ENCODE measurements at places on chromosomes 13 and 19.

DNA sequence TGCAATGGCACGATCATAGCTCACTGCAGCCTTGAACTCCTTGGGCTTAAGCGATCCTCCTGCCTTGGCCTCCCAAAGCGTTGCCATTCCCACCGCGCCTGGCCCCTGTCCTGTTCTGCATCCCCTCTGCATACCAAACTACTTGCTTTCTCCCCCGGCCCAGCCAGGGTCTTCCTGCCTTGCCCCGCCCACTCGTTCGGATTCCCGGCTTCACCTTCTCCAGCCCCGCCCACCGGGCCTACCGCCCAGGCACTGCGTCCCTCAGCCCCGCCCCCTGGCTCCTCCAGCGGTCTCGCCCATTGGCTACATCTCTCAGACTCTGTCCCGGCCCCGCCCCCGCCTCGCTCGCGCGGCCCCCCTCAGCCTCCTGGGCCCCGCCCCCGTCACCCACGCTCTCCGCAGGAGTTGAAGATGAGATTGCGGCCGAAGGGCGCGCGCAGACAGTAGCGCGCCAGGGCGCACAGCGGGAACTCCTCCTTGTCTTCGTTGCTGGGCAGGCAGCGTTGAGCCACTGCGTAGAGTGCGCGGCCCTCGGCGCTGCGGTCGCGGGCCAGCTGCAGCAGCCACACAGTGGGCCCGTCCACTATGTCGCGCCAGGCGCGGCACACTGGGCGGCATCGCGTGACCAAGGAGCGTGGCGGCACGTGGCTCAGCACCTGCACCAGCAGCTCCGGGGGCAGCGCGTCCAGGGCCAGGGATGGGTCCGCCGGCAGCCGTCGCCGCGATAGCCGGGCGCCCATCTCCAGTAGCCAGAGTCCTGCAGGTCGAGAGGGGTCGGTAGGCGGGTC is 19.0 kb downstream of the MRPS12 start:
- no peak for DNase-seq

- no peak for DNase-seq
These were observed 1.4 kb downstream of the NWD1 start for GRCh38 chr19:16721051-16721450.

- DNase-seq = no peak
These were observed 17.3 kb downstream of the ZBTB7A start for GRCh38 chr19:4049432-4049831.

DNA sequence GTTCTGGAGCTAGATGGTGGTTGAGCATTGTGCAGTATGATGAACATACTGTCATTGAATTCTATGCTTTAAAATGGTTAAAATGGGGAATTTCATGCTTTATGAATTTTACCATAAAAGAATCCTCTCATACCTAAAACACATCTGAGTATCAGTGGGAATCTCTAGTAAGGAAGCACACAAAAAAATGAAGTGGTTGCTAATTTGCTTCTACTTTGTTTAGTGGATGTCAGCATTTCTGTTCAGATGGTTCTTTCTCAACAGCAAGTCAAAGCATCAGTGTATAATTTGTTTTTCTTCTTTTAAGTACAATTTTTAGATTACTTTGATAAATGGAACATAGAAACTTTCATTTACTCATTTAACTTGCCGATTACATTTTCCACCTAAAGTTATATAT is 52.1 kb upstream of the AKAP11 start:
- DNase-seq = no peak

- DNase-seq = no peak
These were observed 61.8 kb upstream of the KCTD15 start for GRCh38 chr19:33734913-33735312.

DNA sequence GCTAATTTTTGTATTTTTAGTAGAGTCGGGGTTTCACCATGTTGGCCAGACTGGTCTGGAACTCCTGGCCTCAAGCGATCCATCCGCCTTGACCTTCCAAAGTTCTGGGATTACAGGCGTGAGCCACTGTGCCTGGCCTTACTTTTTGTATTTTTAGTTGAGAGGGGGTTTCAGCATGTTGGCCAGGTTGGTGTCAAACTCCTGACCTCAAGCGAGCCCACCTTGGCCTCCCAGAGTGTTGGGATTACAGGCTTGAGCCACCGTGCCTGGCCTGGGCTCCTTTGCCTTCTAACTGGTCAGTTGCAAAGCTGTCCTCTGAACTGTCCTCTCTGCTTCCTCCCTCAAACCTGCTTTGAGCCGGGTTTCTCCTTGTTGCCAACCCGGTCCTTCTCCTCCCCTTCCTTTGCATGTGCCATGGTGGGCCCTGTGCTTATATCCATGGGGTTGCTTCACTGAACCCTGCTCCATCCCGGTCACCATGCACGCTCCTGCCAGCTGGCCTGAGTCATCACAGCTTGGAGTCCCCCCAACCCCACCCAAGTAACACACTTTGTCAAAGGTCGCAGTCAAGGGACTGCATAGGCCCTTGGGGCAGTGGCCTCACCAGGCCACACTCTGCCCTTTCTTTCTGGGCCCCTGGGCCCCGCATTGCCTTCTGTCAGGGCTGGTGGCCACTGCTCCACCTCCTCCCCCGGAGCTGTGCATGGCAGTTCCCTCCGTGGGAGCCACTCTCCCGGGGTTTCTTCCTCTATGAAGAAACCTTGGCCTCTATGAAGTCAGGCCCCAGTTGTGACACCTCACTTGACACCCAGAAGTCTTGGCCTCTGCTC is 21.2 kb downstream of the WTIP start:
- no peak for DNase-seq

GRCh38 chr13:112161521-112162301 is 94.8 kb downstream of the SOX1 start:
- no peak for DNase-seq

DNA sequence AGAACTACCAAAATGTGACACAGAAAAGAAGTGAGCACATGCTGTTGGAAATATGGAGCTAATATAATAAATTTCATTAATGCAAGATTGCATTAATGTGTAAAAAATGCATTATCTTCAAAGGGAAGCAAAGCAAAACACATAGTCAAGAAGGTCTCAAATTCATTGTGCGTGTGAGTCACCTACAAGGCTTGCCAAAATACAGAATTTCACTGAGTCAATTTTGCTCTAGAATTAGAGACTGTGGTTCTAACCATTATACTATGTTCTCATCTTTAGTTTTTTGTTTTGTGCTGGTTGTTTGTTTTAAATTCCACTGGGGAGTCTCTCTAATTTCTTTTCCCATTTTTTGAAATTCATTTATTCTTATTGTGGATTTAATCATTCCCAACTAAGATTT is 149.8 kb upstream of the SLITRK1 start:
- no peak for DNase-seq

DNA sequence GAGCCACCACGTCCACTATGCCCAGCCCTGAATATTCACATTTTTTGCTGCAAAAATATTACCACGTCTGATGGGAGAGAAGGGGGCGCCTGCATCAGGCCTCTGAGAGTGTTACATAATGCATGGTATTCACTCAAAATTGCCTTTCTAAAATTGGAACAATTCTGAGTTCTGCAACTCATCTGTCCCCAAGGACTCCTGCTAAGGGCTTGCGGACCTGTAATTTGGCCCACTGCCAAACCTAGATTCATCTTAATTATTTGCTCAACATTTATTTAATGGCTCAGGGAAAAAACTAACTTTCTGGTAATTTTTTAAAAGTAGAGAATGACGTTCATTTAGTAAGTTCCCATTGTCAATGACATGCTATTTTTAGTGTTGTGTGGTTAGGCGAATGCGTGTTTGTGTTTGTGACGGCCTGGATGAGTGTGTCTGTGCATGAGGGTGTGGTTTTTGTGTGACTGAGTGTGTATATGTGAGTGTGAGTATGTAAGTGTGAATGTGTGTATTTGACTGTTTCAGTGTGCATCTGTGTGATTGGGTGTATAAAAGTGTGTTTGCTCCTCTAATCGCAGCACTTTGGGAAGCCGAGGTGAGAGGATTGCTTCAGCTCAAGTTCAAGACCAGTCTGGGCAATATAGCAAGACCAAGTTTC is 8.8 kb downstream of the INAFM1 start:
- no peak for DNase-seq

DNA sequence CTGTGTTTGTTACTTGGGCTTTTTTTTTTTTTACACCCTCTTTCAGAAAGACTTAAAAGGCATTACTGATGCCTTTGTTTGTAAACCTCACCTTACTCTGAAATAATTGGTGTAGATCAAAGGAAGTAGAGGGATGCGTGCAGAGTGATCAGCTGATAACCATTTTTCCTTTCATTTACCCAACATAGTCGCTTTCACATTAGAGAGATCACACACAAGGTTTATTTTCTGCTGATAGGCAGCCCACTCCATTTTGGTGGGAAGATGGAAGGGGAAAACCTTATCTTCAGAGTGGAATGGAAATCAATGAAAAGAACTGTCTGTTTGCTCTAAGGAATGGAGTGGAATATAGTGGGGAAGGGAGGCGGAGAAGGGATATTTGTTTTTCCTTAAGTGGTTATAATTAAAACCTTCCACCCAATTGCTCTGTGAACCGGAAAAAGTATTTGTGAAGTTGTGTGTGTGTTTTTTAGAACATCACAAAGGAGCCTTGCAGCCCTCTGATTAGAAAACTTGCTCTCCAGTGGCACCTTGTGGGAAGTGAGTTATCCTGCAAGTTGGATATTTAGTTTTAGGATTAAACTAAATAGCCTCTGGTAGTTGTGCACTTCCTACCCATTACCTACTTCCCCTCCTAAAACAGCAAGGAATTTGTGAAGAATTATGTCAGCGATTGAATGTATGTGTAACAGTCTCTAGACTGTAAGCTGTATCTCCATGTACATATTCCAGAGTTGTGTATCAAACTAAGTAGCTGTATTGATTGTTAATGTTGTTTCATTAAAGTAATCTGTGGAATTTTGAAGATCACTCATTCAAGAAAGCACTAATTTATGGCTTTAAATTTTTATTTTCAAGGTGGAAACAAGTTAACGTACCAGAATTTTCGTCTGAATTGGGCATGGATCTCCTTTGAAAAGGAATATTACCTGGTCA is 76.8 kb downstream of the FREM2 start:
- no peak for DNase-seq

- DNase-seq = no peak
These were observed 13.0 kb upstream of the CDADC1 start for GRCh38 chr13:49234741-49235140.

- DNase-seq = no peak
These were observed 3.2 kb downstream of the RASL11A start for GRCh38 chr13:27273658-27274425.

GRCh38 chr13:33800646-33801186 is 17.2 kb upstream of the RFC3 start:
- no peak for DNase-seq

GRCh38 chr13:44048326-44048725 is 168.6 kb downstream of the LACC1 start:
- no peak for DNase-seq

GRCh38 chr19:6092329-6093286 is 17.7 kb downstream of the RFX2 start:
- DNase-seq = peak; percentile 63

DNA sequence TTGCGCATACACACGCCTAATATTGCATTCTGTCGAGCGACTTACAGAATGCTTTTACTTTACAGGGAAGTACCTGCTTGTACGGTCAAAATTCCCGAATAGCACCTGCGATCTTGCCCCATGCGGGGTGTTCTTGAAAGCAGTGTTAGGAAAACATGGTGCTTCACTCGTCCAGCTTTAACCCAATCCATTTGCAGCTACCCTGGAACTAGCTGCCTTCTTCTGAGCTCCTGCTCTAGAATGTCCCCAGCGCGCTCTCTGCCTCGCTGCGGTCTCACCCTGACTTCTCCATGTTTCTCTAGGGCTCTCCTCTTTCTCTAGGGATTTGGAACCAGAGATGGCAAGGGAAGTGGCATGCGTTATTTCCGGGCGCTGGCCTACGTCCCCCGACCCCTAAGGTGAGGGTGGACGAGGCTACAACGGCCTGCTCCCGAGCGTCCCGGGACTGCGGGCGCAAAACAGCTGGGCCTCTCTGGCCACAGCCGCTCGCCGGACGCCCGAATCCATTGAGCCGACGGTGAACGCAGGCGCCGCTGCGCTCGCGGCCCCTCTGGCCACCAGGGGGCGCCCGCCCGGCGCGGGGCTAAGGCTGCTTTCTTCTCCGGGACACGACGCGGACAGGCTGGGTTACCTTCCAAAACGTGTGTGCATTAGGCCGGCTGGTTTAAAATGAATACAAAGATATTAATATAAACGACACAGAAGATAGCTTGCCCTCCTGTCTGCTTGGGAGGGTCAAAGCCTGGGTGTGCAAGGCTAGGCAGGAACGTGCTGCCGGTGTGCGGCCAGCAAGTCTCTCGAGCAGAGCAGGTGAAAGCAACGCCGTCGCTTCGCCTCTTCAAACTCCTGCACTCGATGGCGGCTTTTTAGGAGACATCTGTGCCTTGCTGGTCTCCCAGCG is 1.8 kb upstream of the SPRY2 start:
- peak; percentile 10 for DNase-seq

- no peak for DNase-seq
These were observed 70.3 kb downstream of the ALOX5AP start for GRCh38 chr13:30805603-30806011.

GRCh38 chr13:52983836-52984235 is 44.8 kb upstream of the OLFM4 start:
- DNase-seq = no peak

DNA sequence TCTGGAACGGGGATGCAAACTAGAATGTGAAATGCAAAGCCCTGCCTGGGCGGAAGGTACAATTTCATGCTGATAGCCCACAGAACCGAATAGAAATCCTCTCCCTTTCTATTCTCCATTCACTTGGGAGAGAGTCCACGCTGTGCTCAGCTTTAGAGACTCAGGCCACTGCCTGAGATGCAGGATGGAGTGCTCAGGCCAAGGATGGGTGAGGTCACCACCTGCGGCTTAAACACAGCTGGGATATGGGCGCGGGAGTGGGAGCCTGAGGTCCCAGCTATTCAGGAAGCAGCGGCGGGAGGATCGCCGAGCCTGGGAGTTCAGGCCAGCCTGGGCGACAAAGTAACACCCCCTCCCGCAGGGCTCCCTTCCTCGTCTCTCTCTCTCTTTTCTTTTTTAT is 446 bp upstream of the ZNF83 start:
- DNase-seq = no peak

DNA sequence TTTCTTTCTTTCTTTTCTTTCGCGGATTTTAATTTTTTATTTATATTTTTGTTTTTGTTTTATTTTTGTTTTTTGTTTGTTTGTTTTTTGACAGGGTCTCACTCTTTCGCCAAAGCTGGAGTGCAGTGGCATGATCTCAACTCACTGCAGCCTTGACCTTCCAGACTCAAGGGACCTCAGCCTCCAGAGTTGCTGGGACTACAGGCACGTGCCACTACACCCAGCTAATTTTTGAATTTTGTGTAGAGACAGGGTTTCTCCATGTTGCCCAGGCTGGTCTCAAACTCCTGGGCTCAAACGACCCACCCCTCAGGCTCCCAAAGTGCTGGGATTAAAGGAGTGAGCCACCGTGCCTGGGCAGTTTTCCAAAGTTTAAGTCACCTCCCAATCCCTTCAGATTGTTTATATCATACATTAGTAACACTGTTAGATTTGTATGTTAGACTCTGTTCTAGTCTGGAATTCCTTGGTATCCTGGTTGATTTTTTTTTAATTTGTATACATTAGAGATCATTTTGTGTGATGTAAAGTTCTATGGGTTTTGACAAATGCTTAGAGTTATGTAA is 597.3 kb downstream of the DCT start:
- DNase-seq = no peak

GRCh38 chr13:46644816-46645215 is 91.8 kb downstream of the LRCH1 start:
- DNase-seq = no peak

GRCh38 chr19:42683917-42684513 is 56.3 kb downstream of the PSG3 start:
- DNase-seq = no peak

- no peak for DNase-seq
These were observed 87.7 kb downstream of the DOCK9 start for GRCh38 chr13:98890186-98890585.

- no peak for DNase-seq
These were observed 18.2 kb upstream of the STK24 start for GRCh38 chr13:98595134-98595533.
